Fibroblast of mammary gland (primary cell): ENCODE measurements at places on chromosomes 13 and 19.
A peak's percentile ranks its signal among the peaks of the same experiment; 100 is the strongest.

- peak; percentile 68 for DNase-seq
Measured at GRCh38 chr13:46866150-46866549, 30.7 kb downstream of the HTR2A start.

- DNase-seq = peak; percentile 60
Measured at GRCh38 chr13:100434010-100434763, 154.4 kb downstream of the GGACT start.

- DNase-seq = peak; percentile 81
Measured at GRCh38 chr19:18660051-18660910, 23.2 kb upstream of the CRTC1 start.

DNA sequence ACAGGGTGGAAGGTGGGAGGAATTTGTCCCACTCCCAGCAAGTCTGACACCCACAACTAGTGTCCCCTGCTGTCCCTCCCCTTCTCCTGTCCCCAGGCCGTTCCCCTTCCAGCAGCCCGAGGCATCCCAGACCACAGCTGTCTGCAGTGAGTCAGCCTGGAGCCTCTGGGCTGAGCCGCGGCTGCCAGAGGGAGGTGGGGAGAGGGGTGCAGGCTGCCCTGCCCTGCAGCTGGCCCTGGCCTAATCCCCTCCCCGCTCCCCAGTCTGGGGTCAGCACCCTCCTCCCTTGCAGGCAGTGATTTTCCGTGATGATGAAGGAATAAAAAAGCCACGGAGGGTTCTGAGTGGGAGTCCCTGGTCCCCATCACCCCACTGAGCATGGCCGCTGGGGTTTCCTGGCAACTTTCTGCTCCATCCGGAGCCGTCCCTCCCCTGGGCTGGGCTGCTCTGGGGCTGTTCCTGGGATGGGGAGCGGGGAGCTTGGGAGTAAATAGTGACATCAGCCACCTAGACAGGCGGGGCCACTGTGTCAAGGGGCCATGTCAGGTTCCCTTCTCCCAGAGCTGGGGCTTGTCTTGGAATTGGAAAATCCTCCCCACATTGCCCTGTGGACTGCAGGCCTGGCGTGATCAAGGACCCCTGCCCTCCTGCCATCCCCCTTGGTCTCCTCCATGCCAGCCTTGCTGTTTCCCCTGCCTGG lies 16.8 kb downstream of the SPC24 start:
- peak; percentile 86 for DNase-seq

- no peak for DNase-seq
Measured at GRCh38 chr13:113723410-113724015, 35.5 kb upstream of the TMEM255B start.

DNA sequence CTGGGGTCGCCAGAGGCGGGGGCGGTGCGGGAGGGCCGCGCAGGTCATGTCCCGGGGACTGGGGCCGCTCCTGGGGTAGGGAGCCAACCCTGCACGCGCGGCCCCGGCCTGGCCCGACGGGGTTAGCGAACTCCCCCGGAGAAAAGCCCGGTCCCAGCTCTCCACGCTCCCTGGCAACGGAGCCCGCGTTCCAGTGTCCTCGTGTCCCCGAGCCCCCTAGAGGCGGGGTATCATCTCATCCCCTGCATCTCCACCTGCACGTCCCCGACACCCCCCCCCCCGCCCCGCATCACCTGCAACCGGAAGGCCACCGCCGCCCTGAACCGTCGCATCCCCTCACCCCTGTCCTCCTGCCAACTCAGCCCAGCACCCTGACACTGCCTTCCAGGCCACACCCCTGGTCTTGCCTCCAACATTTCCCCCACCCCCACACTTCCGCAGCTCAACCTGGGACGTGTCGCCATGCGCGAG lies 2.7 kb downstream of the WDR88 start:
- no peak for DNase-seq

GRCh38 chr19:34345947-34346351 lies 19.0 kb upstream of the GPI start:
- peak; percentile 67 for DNase-seq

GRCh38 chr13:27833206-27833605 lies 40.9 kb downstream of the GSX1 start:
- no peak for DNase-seq

GRCh38 chr13:106534639-106535551 lies 567 bp downstream of the EFNB2 start:
- DNase-seq = peak; percentile 27

- no peak for DNase-seq
Measured at GRCh38 chr19:29741776-29742175, 26.7 kb upstream of the C19orf12 start.

GRCh38 chr19:15296841-15297415 lies 35.4 kb downstream of the BRD4 start:
- no peak for DNase-seq

GRCh38 chr13:39148513-39148961 lies 110.3 kb downstream of the NHLRC3 start:
- peak; percentile 91 for DNase-seq

GRCh38 chr19:35936738-35937268 lies 629 bp downstream of the LRFN3 start:
- no peak for DNase-seq

DNA sequence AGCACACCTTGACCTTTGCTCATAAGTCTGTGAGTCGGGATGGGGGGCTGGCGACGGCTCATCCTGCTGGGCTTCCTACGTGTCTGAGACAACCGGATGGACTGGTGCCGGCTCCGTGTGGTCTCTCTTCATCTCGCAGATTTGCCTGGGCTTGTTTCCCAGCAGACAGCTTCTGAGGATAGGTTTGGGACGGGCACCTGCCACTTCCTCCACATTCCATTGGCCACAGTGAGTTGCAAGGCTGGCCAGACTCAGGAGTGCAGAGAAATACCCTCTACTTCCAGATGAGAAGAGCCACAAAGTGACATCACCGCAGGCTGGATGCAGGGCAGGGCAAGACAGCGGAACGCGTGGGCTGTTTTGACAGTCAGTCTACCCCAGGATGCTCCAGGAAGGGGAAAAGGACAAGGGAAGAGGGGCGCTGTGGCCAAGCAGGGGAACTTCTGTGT lies 48.1 kb downstream of the IRS2 start:
- no peak for DNase-seq

GRCh38 chr13:105177265-105177900 lies 1358.1 kb downstream of the EFNB2 start:
- DNase-seq = no peak

DNA sequence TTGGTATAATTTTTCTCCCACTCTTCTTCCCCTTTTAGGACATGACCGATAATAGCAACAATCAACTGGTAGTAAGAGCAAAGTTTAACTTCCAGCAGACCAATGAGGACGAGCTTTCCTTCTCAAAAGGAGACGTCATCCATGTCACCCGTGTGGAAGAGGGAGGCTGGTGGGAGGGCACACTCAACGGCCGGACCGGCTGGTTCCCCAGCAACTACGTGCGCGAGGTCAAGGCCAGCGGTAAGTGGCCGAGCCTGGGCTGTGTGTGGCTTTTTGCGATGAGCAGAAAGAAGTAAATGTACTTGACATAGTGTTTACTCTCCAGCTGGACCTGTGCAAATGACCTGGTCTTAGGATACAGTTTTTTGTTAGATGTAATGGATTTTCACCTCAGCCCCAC lies 102.5 kb downstream of the ARHGEF7 start:
- peak; percentile 20 for DNase-seq

DNA sequence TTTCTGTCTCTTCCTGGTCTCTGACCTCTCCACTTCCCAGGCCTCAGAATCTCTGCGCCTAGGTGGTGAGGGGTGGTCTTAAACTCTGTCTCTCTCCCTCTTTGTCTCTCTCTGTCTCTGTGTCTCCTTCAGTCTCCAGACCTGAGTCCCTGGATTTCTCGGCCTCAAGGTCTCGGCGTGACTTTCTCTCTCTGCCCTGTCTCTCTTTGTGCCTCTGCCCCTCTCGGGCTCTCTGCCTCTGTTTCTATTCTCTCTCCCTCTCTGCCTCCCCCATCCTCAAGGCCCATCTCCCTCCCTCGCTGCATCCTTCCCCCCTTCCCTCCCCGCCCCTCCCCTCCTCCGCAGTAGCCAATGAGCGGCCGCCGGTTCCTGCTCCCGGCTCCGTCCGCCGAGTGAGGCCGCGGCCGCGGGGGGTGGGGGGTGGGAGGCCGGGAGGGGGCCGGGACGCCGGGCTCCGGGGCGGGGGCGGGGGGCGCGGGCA lies at the start of gene CACNG7:
Gene CACNG7, plus strand, starts transcription at position 344 of the 481 bp plus-strand sequence. CDS start 3,554 bp downstream, outside the sequence.
- DNase-seq = no peak

- DNase-seq = no peak
Measured at GRCh38 chr13:111179908-111180760, 65.0 kb downstream of the ARHGEF7 start.

- no peak for DNase-seq
Measured at GRCh38 chr19:19297759-19298158, 22.6 kb downstream of the SUGP1 start.

DNA sequence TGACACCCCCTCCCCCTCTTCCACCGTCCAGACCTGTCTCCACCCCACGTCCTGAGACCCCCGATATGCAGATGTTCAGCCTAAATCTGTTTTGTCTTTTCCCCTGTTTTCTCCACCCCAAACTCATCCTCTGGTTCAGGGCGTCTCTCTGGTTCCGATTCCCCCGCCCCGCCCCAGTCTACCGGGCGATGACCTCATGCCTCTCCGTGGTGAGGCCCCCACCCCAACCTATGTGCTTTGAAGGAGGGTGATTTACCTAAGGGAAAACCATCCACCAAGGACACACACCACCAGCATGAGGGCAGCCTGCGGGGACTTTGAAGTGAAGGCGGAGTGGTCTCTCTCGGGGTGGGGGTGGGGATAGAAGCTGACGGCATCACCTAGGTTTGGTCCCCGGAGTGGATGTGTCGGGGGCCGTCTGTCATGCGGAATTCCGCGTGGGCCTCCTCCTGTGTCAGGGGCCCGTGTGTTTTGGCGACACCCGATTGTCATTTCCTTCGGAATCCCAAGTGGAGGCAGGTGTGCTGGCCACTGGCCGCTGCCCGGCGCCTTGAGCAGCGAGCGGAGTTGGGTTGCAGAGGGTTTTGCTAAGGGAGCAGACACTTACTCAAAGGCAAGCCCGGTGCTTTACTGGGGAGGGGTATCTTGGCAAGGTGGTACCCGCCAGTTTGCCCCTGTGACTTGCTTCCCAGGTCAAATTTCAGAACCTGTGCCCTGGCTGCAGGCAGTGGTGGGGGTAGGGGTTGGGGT lies 1.4 kb downstream of the FZR1 start:
- DNase-seq = no peak

- DNase-seq = peak; percentile 70
Measured at GRCh38 chr19:20167651-20168122, 673 bp downstream of the ZNF486 start.

DNA sequence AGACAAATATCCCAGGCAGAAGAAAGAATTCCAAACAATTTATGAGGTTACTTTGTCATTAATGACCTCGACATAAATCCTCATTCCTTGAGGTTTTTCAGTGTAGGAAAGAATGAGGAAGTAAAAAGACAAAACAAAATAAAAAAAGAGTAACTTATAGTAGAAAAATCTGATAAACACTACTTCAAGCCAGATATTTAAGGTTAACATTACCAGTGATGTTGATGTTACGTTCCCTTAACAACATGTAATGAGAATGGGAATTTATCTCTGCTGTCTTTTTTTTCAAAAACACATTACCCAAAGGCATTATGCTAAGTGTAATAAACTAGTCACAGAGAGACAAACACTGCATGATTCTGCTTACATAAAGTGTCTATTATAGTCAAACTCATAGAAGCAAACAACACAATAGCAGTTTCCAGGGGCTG lies 935.1 kb downstream of the SLITRK1 start:
- peak; percentile 2 for DNase-seq

DNA sequence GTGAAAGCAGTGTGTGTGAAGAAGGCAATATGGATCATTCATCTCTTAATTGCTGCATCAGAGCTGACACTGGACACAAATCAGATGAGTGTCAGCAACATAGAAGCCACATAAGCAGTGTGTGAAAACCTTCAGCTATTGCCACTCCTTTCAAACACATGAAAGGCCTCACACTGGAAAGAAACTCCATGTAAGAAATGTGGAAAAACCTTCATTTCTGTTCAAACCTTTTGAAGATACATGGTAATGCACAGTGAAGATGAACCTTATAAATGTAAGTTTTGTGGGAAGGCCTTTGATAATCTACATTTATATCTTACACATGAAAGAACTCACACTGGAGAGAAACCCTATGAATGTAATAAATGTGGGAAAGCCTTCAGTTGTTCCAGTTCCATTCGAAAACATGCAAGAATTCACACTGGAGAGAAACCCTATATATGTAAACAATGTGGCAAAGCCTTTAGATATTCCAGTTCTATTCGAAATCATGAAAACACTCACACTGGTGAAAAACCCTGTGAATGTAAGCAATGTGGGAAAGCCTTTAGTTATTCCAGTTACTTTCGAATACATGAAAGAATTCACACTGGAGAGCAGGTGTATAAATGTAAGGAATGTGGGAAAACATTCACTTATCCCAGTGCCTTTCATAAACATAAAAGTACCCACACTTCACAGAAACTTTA lies 53.6 kb downstream of the ZNF823 start:
- DNase-seq = no peak

- peak; percentile 32 for DNase-seq
Measured at GRCh38 chr13:113729187-113730019, 29.6 kb upstream of the TMEM255B start.

GRCh38 chr13:101876951-101877350 lies 424.5 kb downstream of the ITGBL1 start:
- DNase-seq = no peak

- DNase-seq = no peak
Measured at GRCh38 chr19:12112701-12113100, 27.4 kb downstream of the ZNF20 start.

- no peak for DNase-seq
Measured at GRCh38 chr13:109913936-109914510, 127.6 kb upstream of the IRS2 start.

- DNase-seq = no peak
Measured at GRCh38 chr13:95033890-95034289, 267.4 kb downstream of the ABCC4 start.
